Foreskin keratinocyte (primary cell): ENCODE measurements at places on chromosomes 5 and 9. TPM values are rescaled to one million over a fixed set of nuclear protein-coding genes. Genes with fewer than 3 reads are reported as not detected.
A peak's percentile ranks its signal among the peaks of the same experiment; 100 is the strongest.

The FOXI1 gene
- total RNA-seq: not detected in 2 replicates

The GPRIN1 gene
- 16.9 and 18.3 TPM in 2 replicates for total RNA-seq

The OTULINL gene
- 1.8 and 2.0 TPM in 2 replicates for total RNA-seq

The PPIC gene
- 25.9 and 29.0 TPM in 2 replicates for total RNA-seq

The MLANA gene
- total RNA-seq: not detected in 2 replicates

The OR1Q1 gene
- total RNA-seq: not detected in 2 replicates

The HAND1 gene
- 0.17 TPM in 1 of 2 replicates, not detected in the other for total RNA-seq

The BAAT gene
- 0.04 TPM in 1 of 2 replicates, not detected in the other for total RNA-seq

The CDHR2 gene
- total RNA-seq: 0.04 and 0.27 TPM in 2 replicates

The CCL28 gene
- total RNA-seq: 1.9 and 2.5 TPM in 2 replicates

The CCDC112 gene
- total RNA-seq: 5.4 and 6.1 TPM in 2 replicates

The IL33 gene
- total RNA-seq: 0.44 and 0.67 TPM in 2 replicates

DNA sequence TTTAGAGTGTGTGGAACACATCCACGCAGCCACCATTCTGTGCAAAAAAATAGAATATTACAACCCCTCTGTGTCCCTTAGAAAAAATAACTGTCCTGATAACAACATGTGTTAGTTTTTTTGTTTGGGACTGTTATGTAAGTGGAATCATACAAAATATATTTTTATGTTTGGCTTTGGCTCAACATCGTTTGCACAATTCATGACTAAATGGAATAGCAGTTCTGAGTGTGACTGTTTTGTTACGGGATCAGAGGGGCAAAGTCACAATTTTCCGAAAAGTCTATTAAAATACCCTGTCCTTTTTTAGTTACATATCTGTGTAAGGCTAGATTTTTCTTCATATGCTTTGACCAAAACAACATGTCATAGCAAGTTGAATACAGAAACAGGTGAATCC lies 12.8 kb downstream of the MTREX start:
- DNase-seq: no peak

GRCh38 chr5:932628-933250 lies 40.1 kb downstream of the TRIP13 start:
- no peak for DNase-seq

DNA sequence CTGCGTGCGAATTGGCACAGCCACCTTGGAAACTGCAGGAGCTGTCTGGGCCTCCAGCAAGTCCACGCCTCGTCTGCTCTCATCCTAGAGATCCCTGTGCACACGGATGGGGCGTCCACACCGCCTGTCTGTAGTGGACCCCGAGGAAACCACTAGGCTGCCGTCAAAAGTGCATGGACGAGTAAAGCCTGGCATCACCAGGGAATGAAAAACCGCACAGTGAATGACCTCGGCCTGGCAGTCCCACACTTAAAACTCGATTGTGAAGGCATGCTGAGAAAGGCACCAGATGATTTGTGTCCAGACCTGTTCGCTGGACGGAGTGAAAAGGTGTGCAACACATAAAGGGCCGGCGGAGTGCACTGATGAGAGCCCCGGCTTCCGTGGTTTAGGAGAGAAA lies 50.8 kb downstream of the MRPL36 start:
- no peak for DNase-seq

- DNase-seq: no peak
Observed at GRCh38 chr9:130931508-130932254, 7.4 kb downstream of the FIBCD1 start.

DNA sequence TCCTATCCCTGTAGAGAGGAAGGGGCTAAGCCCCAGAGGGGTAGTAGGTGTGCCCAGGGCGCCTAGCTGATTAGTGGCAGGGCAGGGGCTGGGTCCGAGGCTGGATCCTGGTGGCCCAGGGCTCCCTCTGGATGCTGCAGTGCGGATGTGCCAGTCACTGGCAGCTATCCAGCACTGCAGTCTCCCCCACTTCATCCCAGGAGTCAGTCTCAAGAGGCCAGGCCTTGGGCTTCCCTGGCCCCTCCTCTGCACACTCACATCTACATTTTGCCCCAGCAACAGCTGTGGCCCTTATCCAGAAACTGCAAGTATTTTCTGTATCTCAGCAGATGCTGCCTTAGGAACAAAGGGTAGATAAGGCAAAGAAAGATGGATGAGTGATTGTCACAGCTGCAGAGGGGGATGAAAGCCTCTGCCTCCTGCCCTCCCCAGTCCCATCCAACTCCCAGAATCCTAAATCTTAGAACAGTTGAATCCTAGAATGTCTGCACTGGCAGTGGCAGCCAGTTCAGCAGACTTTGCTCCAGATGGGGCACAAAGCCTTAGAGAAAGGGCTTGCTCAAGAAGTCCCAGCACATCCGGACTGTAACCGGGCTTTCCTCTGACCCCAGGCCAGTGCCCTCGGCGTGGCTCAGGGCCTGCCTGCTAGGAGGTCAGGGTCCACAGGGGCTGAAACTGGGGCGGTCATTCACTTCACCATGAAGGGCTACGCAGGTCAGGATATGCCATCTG lies 1.6 kb downstream of the ANXA6 start:
- DNase-seq: no peak

- peak; percentile 75 for DNase-seq
Observed at GRCh38 chr9:35688558-35689541, 875 bp downstream of the TPM2 start.

DNA sequence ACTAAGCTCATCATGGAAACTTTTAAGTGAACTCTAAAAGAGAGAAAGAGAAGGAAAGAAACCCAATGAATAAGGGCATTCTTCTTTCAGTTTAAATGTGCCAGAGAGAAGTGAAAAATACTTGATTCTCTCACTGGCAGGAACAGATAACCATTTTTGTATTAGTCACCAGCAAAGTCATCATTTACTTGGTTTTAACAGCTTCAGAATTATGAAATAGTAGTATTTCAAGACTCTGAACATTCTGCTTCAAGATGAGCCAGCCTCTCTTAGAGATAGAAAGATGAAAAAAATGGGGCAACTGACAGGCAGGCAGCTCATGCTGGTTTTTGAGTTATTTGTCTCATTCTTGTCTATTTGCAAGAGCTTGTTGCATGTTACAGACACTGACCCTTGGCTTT lies 103.5 kb downstream of the GCNT1 start:
- peak; percentile 50 for DNase-seq

DNA sequence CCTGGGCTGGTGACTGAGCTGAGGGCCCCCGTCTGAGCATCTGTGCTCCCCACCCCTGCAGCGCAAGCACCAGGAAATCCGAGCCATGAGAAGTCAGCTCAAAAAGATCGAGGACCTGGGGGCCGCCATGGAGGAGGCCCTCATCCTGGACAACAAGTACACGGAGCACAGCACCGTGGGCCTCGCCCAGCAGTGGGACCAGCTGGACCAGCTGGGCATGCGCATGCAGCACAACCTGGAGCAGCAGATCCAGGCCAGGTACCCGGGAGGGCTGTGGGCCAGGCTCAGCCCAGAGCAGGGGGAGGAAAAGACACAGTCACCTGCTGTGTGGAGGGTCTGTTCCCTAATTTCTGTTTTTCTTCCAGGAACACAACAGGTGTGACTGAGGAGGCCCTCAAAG lies 24.6 kb downstream of the DYNC2I2 start:
- DNase-seq: no peak

GRCh38 chr9:79667817-79668436 lies 96.2 kb downstream of the TLE4 start:
- DNase-seq: no peak

- no peak for DNase-seq
Observed at GRCh38 chr9:131735238-131736128, 4.4 kb downstream of the RAPGEF1 start.

GRCh38 chr5:16593013-16593412 lies 23.8 kb downstream of the RETREG1 start:
- no peak for DNase-seq

GRCh38 chr5:143233031-143233430 lies 170.5 kb downstream of the NR3C1 start:
- DNase-seq: no peak

- no peak for DNase-seq
Observed at GRCh38 chr9:95963659-95964058, 88.2 kb downstream of the ERCC6L2 start.

- peak; percentile 96 for DNase-seq
Observed at GRCh38 chr9:108549184-108549583, 306.6 kb downstream of the ACTL7B start.

DNA sequence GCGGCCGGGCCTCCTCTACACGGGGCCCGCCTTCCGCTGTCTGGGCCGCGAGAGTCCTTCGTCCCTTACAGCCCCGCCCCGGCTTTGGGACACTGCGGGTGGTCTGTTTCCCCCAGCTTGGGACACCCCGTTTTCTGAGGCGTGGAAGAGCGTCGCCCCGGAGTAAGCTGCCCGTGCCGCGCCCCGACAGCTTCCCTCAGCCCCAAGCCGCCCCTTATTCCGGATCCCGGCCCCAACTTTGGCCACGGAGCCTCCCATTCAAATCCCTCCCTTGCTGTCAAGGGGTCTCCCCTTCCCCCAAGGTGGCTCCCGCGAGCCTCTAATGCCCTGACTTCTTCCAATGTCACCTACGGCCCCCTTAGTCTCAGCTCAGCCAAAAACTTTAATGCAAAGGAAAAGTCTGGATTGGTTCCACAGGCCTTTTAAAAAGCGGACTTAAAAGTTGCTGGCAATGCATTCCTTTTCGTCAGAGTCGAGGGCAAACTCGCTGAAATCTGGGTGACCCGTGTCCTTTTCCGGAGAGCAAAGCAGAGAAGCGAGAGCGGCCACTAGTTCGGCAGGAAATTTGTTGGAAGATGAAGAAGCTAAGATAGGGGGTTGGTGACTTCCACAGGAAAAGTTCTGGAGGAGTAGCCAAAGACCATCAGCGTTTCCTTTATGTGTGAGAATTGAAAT lies 19.8 kb downstream of the EXOSC2 start:
- DNase-seq: no peak

DNA sequence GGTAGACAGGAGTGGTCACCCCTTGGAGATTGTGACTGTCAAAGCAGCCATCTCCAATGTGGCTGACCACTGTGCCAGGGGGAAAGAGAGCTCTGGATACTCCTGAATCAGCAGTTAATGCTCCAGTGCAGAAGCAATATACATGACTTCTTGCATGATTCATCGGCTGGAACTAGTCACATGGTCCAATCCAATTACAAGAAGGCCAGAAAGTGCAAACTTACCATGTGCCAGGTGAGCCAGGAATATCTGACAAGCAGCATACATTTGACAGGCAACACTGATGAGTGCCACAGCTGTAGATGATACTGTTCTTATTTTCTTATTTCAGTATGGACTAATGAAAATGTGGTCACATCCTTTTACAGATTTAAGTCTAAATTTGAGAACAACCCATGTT lies 440.0 kb upstream of the MPDZ start:
- DNase-seq: peak; percentile 51

GRCh38 chr5:76175821-76176403 lies 92.7 kb downstream of the SV2C start:
- DNase-seq: no peak

DNA sequence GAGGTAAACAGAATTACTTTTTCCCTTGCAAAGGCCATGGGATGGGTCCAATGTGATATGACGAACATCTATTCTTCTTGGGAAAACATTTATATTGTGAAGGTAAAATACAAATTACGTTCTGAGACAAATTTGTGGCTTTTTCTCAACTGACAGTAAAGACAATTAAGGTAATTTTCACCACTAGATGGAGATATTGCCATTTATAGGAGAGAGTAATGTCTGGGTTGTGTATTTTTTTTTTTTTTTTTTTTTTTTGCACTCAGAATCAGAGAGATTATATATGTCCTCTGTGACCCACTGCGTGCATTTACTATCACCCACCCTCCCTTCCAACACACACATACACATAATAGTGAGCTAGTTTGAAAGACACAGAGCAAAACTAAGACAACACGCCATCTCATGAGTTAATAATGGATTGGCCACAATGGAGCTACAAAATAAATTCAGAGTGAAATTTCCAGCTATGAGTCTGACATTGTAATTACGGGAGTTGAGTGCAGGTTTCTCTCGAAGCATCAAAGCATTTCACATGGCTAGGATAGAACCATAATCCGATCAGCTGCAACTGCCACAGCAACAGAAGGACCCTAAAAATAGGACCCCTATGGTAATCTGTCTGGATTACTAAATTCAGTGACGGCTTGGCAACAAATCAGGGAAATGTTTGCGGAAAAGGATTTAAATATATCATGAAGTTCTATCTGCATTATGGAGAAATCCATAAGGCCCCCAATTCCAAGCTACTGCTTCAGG lies 49.2 kb downstream of the ANXA1 start:
- no peak for DNase-seq

GRCh38 chr9:132538071-132538470 lies 44.3 kb upstream of the BARHL1 start:
- DNase-seq: no peak

DNA sequence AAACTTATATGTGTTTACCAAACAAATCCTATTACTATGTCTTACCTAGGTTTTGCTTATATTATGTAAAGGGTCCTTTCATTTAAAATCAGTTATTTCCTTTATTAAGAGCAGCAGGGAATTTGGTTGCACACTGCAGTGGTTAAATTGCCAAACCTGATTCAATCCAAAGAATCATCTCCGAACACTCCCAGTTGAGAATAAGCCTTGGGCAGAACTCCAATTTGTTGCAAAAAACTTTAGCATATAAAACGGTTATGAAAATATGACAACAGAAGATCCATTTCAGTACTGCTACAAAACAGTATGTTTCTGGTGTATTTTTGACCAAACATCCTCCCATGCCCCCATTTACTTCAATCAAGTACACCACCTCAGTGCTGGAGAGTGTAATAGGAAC lies 587.0 kb upstream of the GRAMD2B start:
- DNase-seq: no peak

GRCh38 chr5:137836997-137837396 lies 30.7 kb upstream of the MYOT start:
- peak; percentile 43 for DNase-seq

GRCh38 chr9:4620881-4621555 lies 41.1 kb upstream of the PLPP6 start:
- no peak for DNase-seq
